Hematopoietic multipotent progenitor cell treated with erythropoietin and hydrocortisone succinate and interleukin-3 and kit ligand, for 17 days (in vitro differentiated cells): ENCODE measurements at places on chromosomes 2 and 18.

DNA sequence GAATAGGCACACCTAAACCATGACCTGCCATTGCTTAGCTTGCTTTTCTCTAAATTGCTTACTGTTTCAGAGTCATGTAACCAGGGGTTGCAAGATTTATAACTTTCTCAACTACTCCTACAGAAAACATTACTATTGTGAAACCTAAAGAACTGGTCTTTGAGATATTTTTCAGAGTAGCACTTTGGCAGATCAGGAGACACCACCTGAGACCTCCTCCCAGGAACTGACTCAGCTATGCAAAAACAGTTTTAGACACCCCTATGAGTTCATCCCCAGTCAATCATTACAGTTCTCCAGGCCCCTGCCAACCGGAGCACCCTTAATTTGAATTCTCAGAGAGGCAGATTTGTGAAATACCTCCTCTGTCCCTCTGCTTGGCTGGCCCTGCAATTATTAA is 80.3 kb downstream of the MBOAT2 start:
- no peak for DNase-seq

DNA sequence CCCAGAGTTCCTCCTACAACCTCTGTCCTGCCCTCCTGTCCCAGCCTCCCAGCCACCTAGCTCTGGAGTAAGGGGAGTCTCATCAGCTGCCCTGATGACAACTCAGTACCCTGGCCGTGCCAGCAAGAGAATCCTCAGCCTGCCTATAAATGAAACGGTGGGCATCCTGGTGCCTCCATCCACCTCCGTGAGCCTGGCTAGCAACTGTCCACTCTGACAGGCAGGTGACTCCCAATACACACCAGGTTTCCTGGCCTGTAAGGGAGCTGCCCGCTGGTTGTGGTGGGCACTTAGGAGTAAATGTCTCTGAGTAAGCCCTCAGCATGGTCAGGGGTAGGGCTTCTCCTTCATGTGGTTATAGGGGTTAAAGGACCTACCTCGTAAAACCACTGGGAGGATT is 81.5 kb downstream of the XDH start:
- no peak for DNase-seq

- DNase-seq, result no peak
These were observed 579 bp downstream of the ARHGEF4 start for GRCh38 chr2:130837175-130837810.

- no peak for DNase-seq
These were observed 20.9 kb downstream of the SLC39A6 start for GRCh38 chr18:36108196-36108595.

- no peak for DNase-seq
These were observed 33.3 kb downstream of the NPAS2 start for GRCh38 chr2:100852999-100853908.

DNA sequence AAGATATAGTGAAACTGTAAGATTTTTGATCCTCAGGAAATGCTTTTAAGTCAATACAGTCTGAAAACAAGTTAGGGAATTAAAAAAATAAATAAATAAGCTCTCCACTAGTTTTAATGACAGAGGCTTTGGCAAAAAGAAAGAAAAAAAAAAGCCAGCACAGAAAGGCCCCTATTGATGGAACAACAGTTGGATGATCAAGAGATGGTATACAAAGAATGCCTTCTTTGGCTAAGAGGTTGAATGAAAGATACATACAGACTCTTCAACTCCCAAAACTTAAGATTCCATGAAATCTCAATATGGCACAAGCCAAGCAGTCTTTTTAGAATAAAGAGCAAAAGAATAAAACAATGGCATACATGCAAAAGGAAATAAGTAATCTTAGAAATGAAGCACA is 64.0 kb upstream of the GALNT5 start:
- no peak for DNase-seq

DNA sequence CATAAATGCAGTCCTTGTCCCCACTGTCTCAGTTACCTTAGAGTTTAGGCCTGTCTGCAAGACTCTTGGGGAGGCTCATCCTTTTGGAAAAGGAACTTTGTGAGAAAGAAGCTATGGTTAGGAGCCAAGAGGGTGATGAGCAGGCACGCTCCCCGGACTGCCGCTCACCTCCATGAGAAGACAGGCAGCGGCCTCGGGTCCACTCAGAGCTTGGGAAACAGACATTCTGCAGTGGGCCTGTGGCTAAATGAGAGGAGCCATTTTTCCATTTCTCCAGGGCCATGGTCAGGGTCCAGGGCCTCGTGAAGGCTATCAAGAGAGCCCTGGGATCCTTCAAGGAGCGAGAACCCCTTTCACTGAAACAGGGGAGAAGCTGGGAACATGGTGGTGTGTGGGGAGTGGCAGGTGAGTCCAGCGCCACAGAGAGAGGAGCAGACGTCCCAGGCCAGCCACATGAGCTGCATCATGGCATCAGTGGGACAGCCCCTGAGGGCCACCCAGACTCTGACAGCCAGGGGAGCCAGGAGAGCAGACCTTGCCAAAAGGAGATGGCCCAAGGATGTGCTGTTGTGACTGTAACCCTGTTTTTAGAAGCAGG is 4.0 kb upstream of the TEX51 start:
- no peak for DNase-seq

DNA sequence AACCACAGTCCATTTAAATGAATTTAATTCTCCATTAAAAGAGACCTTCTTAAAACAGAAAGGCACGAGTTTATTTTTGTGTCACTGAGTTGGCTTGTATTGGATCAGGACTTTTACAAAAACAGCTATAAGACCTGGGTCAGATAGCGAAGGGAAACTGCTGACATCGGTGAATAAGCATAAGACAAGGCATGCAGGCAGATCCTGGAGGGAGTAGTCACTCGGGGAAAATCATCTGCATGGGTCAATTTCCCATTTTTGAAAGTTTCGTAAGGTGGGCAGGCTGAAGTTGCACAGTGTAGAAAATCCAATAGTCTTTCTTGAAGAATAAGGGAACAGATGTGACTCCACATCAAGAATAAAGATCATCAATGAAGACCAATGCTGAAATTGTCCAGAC is 12.9 kb downstream of the IL36B start:
- no peak for DNase-seq

DNA sequence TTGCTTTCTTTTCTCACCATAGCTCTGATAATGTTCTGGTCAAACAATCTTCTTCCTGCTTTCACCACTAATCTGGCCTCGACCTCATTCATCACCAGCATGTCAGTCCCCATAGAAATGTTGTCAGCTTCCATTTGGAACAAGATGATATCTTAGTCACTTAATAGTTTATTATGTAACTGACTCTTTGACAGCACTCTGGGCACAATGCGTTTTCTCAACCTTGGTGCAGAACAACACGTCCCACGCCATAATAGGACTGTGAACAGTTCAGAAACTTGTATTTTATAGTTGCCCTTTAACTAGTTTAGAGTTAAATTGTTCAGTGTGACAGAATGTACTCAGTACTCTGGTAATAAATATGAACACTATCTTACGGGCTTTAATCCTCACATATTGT is 106.0 kb downstream of the MC4R start:
- no peak for DNase-seq

DNA sequence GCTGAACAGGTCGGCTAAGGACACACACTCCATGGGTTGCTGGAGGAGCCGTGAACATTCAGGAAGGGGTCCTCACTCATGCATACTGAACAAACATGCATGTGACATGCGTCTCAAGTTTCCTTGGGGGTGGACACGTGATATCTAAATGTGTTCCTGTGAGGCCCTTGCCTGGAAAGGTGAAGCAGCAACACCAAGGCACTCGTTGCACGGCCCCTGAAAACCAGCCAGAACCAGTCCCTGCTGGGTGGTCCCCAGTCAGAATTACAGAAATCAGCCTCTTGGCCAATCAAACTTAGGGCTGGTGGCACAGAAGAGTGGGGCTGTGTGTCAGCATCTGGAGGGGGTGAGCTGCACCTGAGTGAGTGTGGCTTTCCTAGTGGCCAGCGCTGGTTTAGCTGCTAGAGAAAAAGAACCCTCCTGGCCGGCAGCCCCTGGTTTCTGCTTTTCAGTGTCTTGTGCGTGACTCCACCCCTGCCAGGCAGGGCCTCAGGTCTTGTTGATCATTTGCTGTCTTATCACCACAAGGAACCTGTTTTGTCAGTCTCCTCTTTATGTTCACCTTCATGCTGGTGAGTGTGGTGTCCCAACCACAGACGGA is 3.2 kb upstream of the AQP12B start:
- DNase-seq, result no peak

DNA sequence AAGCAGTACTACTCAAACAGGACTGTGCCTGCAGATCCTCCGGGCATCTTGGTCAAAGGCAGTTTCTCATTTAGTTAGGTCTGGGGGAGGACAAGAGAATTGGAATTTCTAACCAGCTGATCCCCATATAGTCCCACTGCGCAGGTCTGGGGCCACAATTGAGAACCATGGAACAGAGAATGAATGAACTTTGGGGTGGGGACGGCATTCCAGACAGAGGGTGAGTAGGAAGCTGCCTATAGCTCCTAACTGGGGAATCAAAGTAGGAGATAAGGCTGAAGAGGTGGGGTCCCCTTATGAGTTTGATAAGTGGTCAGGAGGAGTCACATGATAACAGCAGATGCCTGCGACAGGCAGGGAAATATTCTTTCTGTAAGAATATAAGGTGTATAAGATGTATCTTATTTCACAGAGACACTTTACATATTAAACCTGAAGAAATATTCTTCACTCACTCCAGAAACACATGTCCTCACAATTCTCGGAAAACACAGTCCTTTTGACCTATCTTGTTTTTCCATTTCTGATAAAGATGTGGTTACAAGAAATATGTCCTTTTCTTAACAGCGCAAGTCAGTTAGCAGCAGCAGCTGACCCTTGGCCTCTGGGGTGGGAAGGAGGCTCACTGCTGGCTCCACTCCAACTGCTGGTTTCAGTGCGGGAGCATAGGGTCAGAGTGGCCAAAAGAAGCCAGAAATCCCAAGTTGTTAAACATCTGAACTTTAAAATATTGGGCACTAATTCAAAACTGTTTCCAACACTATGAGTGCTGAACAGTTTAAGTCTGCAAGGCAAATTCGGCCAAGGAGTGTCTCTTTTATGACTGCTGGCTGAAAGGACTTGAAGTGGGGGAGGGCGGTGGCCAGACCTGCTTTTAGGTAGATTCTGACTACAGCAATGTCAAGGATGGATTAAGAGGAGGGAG is 12.6 kb upstream of the TMEM214 start:
- peak; percentile 22 for DNase-seq
